SK-MEL-5 (cell line): ENCODE measurements at places on chromosomes 12 and 14. TPM values are rescaled to one million over a fixed set of nuclear protein-coding genes. Genes with fewer than 3 reads are reported as not detected.

LMO3 gene
- not detected in 2 replicates for total RNA-seq

CISTR gene
- total RNA-seq = not detected in 2 replicates

PIWIL1 gene
- total RNA-seq = not detected in 2 replicates

DNA sequence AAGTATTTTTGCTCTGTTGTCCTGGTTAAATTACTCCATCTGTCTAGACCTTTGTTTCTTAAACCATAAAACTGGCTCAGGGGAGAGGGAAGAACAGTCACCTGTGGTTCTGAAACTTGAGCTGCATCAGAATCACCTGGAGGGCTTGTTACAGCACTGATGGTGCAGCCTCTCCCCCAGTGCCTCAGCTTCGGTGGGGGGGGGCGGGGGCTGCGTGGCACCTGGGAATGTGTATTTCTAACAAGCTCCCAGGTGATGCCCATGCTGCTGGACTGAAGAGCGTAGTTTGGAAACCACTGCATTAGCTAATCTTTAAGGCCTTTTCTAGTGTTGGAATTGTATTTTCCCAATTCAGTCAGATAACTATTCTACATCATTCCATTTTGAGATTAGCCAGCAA, 42.7 kb downstream of the GPHB5 start:
- DNase-seq = no peak

DNA sequence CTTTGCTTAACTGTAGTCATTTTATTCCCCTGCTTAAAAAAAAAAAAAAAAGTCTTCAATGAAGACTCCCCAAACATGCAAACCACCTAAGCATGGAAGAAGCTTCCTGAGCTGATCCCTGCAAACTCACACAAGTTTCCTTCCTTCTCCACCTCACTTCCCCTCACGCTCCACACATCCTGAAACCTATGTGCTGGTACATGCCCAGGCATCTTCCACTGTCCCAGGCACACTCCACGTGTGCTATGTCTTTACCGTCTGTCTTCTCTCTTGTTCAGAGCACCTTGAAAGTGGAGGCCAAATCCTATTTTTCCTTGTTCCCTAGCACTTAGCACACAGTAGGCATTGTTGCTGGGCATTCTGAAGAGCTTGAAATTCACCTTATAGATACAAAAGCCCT, 13.4 kb downstream of the LRIG3 start:
- DNase-seq = no peak

DNA sequence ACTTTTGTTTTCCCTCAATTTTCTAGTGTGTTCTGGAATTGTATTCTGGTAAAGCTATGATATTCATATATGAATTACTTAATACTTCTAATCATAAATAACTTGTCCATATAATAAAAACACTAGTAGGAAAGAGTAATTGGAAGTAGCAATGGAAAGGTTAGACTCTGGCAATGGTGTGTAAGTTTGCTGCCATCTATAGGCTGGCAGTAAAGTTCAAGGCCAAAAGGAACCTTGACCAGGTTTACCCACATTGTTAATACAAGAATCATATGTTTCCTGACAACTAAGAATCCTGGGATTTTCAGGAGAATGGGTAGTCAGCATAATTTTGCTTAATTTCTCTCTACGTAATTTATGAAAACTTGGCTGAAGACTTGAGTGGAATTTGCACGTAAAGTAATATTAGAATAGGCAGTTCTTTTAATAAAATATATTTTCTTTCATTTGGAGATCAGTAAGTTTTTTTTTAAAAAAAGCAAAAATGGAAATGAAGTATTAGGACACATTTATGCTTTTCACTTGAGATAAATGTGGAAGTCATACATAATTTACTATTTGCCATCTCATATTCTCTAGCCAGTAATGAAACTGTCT, 926.7 kb downstream of the GALC start:
- DNase-seq = peak; percentile 24

DNA sequence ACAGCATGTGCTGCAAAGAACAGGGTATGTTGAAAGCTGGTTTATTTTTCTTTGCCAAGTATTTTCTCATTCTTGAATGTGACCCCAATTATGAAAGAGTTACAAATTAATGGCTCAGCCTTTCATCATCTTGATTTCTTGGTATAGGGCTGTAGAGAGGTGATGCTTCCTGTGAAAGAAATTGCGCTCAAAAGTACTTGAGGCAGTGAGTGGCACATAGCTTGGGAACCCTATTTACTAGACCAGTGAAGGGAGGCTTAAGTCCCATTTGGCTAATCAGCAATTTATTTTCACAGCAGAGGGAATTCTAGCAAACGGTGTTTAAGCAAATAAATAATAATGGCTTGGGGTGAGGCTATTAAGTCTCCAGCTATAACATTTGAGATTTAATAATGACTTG, 153.9 kb upstream of the MIS18BP1 start:
- DNase-seq = no peak
